Nephron progenitor cell (in vitro differentiated cells): ENCODE measurements at places on chromosomes 2 and 18.

DNA sequence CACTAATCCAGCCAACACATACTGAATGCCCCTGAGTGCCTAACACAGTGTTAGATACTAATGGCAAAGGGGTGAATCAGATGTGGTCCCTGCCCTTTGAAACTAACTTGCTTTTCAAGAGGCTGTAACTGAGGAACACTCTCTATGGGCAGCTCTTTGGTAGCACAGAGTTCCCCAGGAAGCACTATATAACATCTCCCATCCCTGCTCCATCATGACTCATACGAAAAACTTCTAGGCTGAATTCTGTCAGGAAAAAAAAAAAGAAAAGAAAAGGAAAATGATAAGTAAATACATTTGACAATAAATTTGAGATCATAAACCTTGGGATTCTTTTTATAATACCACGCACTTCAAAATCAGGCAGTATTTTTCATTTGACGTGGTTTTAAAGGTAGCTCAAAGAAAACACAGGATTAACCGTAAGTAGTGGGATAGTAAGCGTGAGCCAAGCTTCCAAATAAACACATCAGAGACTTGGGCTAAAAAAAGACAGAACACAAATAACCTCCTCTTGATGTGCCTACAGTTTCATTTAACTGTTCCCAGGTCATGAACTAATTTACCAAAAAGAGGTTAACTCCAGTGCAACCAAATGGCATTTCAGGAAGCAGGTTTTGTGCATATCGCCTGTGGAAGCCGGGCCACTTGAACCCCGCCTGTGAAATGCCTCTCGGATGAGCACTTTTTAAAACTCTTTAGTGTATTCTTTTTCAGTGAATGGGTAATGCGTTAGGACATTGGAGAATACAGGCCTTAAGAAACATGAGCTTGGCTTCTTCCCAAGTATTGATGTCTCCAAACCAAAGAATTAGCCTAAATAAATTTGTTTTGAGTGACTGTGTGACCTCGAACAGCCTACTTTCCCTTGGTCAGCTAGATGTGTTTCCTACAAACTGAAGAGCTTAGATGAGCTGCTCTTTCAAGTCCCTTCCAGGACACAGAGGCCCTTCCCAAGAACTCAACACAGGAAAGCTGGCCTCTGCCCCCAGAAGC is 42.0 kb downstream of the RDH14 start:
- DNase-seq, result no peak

- DNase-seq, result no peak
Measured at GRCh38 chr18:57811477-57812125, 8.5 kb upstream of the ATP8B1 start.

DNA sequence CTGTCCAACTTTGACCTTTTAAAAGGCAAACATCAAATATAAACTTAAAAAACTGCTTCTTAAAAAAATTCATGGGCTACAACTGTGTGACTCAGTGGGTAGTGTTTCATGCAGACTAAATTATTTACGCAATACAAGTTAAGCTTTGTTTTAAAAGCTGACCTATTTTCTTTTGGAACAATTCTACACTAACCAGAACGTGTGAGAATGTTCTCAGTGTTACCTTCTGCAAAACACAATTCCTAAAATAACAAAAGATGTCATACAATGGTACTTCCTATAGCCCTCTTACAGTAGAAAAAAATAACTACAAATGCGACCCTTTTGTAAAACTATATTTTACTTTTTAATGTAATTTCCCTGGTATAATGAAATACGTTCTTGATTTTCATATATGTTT is 793.8 kb upstream of the FSHR start:
- no peak for DNase-seq

- no peak for DNase-seq
Measured at GRCh38 chr2:176094349-176094748, 1.8 kb downstream of the HOXD13 start.

GRCh38 chr2:19473350-19473749 is 114.9 kb upstream of the OSR1 start:
- peak; percentile 17 for DNase-seq

DNA sequence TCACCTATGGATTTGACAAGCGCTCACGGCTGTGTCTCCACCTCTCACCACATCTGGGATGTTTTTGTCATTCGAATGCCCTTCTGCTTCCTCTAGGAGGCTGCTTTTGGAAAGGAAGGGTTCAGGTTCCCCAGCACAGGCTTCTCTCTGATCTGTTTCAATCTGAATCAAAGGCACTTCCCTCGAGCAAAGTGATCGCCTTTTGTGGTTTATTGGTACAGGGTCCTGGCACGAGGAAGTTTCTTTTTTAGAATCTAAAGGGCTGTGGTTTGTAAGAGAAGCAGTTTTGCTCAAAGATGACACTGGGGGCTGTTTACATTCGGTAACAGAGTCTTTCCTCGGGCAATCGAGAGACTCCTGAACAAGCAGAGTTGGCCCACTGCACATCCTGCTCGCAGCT is 145.0 kb downstream of the DAW1 start:
- DNase-seq, result no peak

DNA sequence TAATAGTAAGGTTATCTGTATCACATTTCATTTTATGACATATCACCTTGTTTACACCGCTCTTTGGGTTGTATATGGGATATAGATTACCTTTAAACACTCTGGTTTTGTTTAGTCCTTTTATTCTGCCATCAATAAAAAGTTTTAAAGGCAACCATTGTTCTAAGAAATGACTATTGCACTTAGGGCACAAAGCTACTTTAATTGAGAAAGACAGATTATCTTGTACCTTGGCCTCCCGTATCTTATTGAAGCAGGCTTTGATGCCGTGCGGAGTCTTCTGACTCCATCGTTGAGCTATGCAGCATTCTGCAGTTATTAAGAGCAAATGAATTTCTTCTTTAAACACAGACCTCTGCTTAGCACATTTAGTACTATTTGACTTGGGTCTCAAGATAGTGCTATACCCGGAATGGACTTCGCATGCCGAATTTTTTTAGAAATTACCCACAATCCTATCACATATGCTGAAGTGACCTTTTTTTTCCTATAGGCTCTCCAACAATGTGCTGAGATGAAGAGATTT is 16.7 kb downstream of the PKDCC start:
- no peak for DNase-seq

DNA sequence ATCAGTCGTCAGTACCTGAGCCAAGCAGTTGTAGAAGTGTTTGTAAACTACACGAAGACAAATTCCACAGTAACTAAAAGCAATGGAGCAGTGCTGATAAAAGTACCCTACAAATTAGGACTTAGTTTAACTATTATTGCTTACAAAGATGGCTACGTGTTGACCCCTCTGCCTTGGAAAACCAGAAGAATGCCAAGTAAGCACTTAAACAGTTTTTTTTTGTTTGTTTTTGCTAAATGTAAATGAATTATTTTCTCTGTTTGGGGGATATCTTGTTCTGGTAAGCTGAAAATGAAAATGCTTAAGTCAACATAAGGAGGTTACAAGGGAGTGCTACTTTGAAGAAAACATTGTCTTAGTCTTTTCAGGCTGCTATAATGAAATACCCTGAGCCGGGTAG is 46.4 kb downstream of the FAM171B start:
- no peak for DNase-seq

DNA sequence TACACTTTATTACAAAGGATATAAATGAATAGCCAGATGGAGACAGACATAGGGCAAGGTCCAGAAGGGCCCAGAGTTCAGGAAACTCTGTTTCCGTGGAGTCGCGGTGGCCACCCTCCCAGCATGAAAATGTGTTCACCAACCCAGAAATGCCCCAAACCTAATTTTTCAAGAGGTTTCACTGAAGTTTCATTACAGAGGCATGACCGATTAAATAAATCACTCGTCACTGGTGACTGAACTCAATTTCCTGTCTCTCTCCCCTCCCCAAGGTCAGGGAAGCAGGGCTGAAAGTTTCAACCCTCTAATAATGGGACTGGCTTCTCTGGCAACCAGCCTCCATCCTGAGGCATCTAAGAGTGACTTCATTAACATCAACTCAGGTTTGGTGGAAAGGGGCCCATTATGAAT is 22.4 kb downstream of the USP40 start:
- DNase-seq, result peak; percentile 3

DNA sequence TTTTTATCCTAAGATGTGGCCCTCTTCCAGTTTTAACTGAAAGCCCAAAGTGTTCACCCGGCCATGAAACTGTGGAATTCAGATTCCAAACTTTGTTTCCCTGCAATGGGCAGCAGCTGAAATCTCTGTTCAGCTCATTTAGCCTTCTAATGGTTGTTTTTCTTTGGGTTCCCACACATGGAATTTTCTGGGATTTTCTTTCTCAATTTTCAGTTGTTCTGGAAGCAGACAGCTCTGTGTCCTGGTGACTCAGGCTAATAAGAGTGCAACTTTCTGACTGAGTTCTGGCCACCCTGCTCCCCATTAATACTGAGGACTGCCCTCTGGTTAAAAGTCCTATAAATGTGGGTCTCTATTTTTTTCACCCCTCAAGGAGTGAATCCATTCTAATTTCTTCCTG is 78.5 kb downstream of the PMS1 start:
- no peak for DNase-seq

GRCh38 chr2:126655500-126656430 is at the start of gene GYPC:
TSS of gene GYPC (plus strand) at chr2:126656158. CDS start at chr2:126656264, 106 bp downstream.
- peak; percentile 74 for DNase-seq

DNA sequence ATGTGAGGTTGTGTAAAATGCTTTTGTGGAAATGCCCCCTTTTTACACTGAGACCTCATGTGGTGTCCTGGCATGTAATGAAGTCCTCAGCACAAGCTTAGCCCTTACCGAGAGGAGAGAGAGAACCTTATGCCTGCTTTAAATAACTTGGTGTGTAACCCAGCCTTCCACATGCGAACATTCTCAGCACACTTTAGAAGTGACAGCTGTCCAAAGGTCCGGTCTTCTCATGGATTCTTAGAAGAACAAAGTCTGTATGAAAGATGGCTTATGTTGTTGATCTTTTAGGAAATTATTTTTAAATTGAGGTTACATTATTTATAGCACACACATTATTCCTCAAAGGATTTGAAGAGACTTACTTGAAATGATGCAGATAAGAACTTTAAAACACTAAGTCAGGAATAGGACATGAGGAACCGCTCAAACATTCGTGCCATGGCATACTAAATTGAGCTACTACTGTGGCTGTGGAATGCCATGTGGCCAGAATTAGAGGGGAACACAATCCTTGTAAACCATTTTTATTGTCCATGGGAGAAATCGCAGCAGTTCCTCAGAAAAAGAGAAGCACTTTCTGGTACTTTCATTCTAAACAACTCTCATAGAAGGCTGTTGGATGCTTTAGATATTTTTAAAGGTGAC is 79.6 kb downstream of the WDSUB1 start:
- no peak for DNase-seq

- DNase-seq, result no peak
Measured at GRCh38 chr2:132515010-132515409, 98.4 kb downstream of the GPR39 start.

DNA sequence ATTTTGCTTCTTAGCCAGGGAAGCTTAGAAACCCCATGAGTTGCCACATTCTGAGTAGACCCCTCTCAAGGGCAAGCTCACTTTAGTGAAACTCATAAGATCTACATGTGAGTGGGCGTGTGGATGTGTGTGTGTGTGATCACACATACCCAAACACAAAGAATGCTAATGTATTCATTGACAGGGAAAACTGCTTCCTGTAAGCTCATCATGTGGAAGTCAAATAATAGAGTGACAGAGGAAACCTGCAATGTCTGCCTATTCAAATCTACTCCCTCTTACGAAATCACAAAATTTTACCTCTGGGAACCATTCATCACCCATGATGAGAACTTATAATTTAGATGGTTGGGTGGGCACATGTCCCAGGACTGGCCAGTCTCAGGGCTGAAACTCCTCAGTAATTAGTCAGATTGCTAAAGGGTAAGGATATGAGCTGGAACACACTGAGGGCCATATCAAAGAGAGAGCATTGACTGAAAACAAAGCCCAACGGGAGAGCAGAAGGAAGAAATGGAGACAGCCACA is 94.5 kb upstream of the CCDC150 start:
- no peak for DNase-seq

DNA sequence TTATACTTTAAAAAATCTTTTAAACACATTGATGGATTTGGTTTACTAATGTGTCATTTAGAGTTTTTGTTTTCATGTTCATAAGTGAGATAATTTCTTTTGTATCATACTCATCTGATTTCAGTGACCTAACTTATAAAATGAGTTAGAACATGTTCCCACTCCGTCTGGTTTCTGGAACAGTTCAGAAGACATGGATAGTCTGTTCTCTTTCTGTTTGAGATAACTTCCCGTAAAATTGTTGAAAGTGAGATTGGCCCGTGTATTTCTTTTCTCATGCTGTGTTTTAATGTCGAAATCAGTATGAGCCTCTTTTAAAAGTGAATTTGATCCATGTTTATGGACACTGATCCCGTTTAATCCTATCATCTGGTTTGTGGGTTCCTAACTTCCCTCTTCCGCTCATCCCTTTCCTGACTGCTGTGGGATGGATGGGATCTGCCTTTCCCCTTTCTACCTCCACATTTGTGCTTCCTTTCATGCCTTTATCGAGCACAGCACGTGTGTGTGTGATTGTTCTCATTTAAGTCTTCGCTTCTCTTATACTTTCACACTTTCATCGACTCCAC is 78.9 kb downstream of the COPS8 start:
- DNase-seq, result no peak
